ENCODE measurements at places on chromosomes 13 and 19. TPM values are rescaled to one million over a fixed set of nuclear protein-coding genes. Genes with fewer than 3 reads are reported as not detected.

ZNF573 gene
- 4.6 TPM for total RNA-seq

ZNF724 gene
- 1.4 TPM for total RNA-seq

CPB2 gene
- total RNA-seq: not detected

DNA sequence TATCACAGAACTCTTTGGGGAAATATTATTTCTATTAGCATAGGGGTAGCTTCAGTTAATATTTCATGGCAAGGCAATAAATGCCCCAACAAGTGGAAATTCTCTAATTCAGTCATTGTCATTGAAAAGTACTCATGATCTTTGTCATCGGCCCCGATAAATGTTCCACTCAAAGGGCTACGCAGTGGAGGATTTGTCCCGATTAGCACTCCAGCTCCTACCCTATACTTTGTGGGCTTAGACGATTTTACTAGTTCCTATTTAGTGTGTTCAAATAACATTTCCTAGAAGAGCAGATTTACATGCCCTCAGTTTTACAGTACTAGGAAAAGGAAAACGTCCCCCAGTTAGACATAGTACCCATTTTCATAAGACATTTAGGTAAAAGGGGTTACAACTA is 38.0 kb upstream of the ATP12A start:
- no peaks in the 10 kb centered on the region for H3K36me3 ChIP-seq
- no peak overlapping the region for H3K4me3 ChIP-seq
- no peak for DNase-seq
- H3K27ac ChIP-seq: no peak overlapping the region
- H3K27me3 ChIP-seq: no peaks in the 10 kb centered on the region
- no peaks in the 10 kb centered on the region for H3K4me1 ChIP-seq

GRCh38 chr13:45527699-45528462 is 63.1 kb downstream of the COG3 start:
- H3K27me3 ChIP-seq: no peaks in the 10 kb centered on the region
- no peak for DNase-seq
- H3K4me3 ChIP-seq: no peak overlapping the region
- no peaks in the 10 kb centered on the region for H3K4me1 ChIP-seq
- no peak overlapping the region for H3K27ac ChIP-seq

DNA sequence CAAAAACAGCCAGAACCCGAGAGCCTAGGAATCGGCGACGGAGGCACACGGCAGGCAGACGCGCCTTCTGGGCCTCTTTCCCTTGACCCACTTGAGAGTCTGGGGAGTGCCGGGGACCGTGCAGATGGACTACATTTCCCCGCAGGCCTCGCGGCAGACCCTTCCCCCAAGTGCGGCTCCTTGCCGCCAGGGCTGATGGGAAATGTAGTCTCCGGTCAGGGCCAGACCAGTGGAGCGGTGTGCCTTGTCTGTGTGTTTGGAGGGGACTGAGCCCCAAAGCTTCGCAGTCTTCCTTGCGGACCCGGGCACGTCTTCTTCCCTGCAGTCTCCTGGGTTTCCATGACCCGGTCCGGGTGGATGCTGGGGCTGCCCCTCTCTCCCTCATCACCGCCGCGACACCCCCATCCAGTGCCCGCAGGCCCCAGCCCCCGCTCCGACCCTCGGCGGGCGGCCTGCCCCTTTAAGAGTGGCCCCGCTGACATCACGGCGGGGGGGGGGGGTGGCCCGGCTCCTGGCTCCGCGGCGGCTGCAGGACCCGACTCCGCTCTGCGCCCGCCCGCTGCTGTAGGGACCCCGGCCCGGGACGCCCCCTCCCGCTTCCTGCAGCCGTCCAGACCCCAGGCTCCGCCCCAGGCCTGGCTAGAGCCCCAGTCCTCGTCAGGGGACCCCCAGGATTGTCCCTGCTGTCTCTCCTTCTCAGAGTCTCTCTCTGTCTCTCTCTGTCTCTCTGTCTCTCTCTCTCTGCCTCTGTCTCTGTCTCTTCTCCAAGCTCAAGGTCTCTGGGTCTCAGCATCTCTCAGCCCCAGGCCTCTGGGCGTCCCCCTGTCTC is 758 bp upstream of the CACNG7 start:
- H3K27me3 ChIP-seq: peaks cover 45% of the 10 kb centered on the region
- DNase-seq: no peak
- peak overlapping the region; percentile 15 for H3K4me3 ChIP-seq
- H3K27ac ChIP-seq: no peak overlapping the region
- no peaks in the 10 kb centered on the region for H3K36me3 ChIP-seq
- no peaks in the 10 kb centered on the region for H3K4me1 ChIP-seq
